Ovary (tissue), 10 donors: ENCODE measurements at places on chromosomes 16 and 17. TPM values are rescaled to one million over a fixed set of nuclear protein-coding genes. Genes with fewer than 3 reads are reported as not detected.
A peak's percentile ranks its signal among the peaks of the same experiment; 100 is the strongest.

DNA sequence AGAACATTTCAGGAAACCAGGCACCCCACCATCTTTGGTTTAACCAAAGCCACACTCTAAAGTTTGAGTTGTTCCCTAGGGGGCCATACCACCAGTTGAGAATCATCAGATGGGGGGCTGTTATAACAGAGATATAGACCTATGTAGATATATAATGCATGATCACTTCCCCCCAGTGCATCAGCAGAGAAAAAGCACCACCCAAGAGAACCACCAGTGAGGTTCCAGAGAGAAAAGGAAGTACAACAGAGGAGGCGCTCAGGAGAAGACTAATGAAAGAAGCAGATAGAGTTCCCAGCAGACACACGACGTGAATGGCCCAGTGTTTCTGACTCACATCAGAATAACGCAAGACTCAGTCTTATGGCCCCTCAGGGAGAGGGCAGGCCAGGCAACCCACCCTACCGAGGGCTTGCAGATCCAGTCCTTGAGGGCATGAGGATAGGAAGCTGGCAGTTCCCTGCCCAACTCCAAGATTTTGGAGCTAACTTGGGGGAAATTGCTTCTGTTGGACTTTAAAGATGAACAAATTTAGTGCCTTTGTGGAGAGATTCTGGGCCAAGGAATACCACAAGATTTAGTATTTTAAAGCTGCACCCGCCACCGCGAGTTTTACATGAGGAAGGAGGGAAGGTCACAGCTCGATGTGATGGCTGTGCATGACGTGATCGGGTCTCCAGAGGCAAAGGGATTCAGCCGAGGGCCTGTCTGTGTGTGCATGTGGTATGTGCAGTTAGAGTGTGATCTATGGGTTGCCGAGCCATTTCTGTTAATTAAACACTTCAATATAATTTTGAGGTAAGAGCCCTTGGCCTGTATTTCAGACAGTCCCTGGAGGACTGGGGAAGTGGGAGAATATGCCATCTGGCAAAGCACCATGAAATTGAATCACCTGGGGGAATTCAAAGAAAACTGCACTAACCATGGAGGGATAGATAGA is 53.1 kb downstream of the AIPL1 start:
- no peaks in the 10 kb centered on the region for H3K4me1 ChIP-seq
- no peak for DNase-seq
- H3K36me3 ChIP-seq, result no peaks in the 10 kb centered on the region
- no peaks in the 10 kb centered on the region for H3K27me3 ChIP-seq
- no peak overlapping the region for H3K27ac ChIP-seq

GRCh38 chr16:87383505-87384161 is at the start of gene FBXO31:
TSS of gene FBXO31 (minus strand) at chr16:87383776. CDS start at chr16:87383744, 32 bp downstream.
- H3K27me3 ChIP-seq, result no peaks in the 10 kb centered on the region
- peak; percentile 93 for DNase-seq
- H3K36me3 ChIP-seq, result no peaks in the 10 kb centered on the region
- H3K4me3 ChIP-seq, result peak within 1 kb of the TSS; percentile 66
- peaks cover 14% of the 10 kb centered on the region for H3K4me1 ChIP-seq

- H3K36me3 ChIP-seq, result no peaks in the 10 kb centered on the region
- H3K4me1 ChIP-seq, result no peaks in the 10 kb centered on the region
- H3K27ac ChIP-seq, result no peak overlapping the region
- no peak for DNase-seq
Observed at GRCh38 chr16:80883159-80883642, 78.8 kb upstream of the CDYL2 start.

DNA sequence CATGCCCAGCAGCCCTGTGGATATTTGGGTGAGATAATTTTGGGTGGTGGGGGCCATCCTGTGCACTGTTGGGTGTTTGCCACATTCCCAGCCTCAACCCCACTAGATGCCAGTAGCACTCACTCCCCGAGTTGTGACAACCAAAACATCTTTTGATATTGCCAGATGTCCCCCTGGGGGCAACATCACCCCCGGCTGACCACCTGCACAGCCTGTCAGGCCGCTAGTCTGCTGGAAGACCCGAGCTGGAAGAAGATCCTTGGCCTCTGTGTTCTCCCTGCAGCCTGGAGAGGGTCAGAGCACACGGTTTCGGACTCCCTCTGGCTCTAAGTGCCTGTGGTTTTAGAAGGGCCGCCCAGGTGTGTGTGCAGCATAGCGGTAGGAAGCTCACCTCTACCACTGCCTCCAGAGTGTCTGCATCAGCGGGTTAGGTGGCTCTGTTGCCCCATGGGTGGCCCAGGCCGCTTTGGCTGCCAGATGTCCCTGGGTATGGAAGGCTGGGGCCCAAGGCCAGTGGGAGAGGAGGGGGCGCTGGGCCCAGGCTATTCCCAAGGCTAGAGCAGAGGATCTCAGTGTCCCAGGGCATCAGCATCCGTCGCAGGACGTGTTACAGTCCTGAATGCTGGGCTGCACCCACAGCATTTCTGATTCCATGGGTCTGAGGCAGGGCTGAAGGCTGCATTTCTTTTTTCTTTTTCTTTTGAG is 195.8 kb upstream of the GSE1 start:
- no peaks in the 10 kb centered on the region for H3K4me1 ChIP-seq
- H3K27me3 ChIP-seq, result no peaks in the 10 kb centered on the region
- no peak overlapping the region for H3K4me3 ChIP-seq

- DNase-seq, result no peak
- peaks cover 5% of the 10 kb centered on the region for H3K4me1 ChIP-seq
- H3K4me3 ChIP-seq, result peak overlapping the region; percentile 40
- H3K27ac ChIP-seq, result no peak overlapping the region
- no peaks in the 10 kb centered on the region for H3K27me3 ChIP-seq
Observed at GRCh38 chr16:19168371-19169081, 486 bp downstream of the SYT17 start.

- H3K27me3 ChIP-seq, result no peaks in the 10 kb centered on the region
- H3K27ac ChIP-seq, result no peak overlapping the region
- H3K4me1 ChIP-seq, result peaks cover 20% of the 10 kb centered on the region
- no peaks in the 10 kb centered on the region for H3K36me3 ChIP-seq
- no peak overlapping the region for H3K4me3 ChIP-seq
Observed at GRCh38 chr16:49021136-49021535, 260.5 kb downstream of the CBLN1 start.

DNA sequence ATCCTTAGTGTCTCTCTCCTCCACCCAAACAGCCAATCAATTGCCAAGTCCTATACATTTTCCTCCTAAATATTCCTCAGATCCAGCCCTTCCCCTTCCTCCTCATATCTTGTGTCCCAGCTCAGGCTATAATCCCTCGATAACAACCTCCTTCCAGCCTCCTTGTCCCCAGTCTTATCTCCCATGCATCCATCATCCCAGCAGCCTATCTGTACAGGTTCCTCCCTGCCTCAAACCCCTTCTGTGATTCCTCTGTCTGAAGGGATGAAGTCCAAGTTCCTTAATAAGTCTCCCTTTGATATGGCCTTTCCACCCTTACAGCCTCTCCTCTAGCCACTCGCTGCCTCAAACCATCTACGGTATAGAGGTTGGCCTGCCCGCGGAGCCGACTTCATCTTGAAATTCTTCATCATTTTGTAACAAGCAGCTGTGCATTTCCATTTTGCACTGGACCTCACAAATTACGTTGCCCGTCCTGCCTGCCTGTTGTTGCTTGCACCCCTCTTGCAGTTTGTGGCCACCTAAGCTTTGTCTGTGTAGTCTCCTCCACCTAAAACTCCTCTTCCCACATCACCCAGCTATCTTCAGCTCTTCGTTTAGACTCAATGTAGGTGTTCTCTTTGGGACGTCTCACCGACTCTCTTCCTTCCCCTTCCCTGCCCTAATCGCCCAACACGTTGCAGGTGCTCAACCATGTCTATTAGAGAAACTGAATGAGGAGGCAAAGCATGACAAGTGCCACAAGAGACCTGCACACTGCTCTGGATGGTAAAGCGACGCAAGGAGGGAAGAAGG is 786 bp upstream of the CDK5RAP3 start:
- H3K4me1 ChIP-seq, result peaks cover 14% of the 10 kb centered on the region
- no peak overlapping the region for H3K27ac ChIP-seq

CRK gene
- 43.3 TPM for total RNA-seq

DNA sequence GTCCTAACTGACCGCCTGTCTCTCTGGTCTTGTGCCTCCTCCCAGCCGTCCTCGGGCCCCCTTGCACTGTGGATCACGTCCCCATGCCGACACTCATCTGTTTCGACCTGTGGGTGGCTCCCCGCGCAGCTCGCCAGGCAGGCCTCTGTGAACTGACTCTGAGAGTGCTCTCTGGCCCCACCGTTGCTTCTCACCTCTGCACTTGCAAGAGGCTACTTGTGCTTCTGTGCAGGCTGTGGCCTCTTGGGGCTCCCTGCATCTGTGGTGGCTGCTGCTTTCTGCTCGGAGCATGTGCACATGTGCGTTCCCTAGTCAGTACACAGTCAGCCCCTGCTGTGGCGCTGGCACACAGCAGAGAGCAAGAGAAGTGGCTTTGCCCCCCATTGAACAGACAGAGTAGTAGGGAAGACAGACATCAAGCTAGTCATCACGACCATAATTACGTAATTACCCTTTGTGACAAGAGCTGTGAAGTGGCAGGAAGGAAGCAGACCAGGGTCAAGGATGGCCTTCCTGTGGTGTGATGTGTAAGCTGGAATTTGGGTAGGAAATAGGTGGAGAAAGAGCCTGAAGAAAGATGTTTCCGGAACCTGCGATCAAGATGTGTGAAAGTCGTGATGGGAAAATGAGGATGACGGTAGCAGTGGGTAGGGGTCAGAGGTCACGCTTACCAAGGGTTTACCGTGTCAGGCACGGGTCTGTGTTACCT is 256.0 kb upstream of the CACNG5 start:
- H3K27me3 ChIP-seq, result no peaks in the 10 kb centered on the region
- peak overlapping the region; percentile 27 for H3K27ac ChIP-seq
- peaks cover 18% of the 10 kb centered on the region for H3K4me1 ChIP-seq
- no peaks in the 10 kb centered on the region for H3K36me3 ChIP-seq
- no peak overlapping the region for H3K4me3 ChIP-seq

MT1F gene
- 76.3 TPM for total RNA-seq

DNA sequence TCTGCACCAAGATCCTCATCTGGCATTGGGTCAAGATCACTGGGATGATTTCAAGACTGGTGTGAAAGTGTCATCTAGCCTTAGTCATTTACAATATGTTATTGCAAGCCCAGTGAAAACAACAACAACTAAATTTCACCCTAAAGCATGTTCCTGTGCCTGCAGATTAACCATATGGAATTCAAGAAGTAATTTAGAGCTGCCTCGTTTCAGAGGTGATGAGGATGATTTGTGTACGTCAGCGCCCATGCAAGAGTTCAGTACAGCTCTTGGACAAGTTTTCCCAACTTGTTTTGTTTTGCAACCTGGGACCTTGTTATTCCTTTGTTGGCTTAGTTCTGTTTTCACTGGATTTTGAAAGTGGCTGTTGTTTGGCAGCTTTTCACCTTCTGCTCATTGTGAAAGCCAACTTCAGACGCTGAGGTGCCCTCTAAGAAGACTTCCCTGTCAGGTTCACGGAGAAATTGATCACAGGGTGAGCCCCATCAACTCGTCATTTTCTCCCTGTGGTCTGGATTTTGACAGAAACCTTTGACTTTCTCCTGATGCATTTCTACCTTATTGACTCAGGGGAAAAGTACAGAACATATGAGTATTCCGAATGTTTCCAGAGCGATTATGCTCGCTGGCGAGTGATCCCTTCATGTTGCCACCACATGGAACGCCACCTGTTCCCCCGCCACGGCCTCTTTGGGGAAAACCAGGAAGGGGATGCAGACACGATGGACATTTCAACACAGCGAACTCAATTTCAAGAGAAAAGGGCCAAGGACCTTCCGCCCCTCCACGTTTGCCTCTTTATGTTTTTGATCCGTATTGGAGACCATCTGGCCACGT is 85.6 kb downstream of the FOXL1 start:
- no peaks in the 10 kb centered on the region for H3K27me3 ChIP-seq
- H3K36me3 ChIP-seq, result no peaks in the 10 kb centered on the region
- no peak overlapping the region for H3K27ac ChIP-seq
- H3K4me3 ChIP-seq, result no peak overlapping the region

LRRC37A gene
- total RNA-seq, result 2.2 TPM

CAMKK1 gene
- 7.1 TPM for total RNA-seq

- DNase-seq, result no peak
- H3K27me3 ChIP-seq, result no peaks in the 10 kb centered on the region
- H3K4me3 ChIP-seq, result peak overlapping the region; percentile 98
- peaks cover 6% of the 10 kb centered on the region for H3K4me1 ChIP-seq
Observed at GRCh38 chr17:62064029-62064790, 868 bp downstream of the MED13 start.

DNA sequence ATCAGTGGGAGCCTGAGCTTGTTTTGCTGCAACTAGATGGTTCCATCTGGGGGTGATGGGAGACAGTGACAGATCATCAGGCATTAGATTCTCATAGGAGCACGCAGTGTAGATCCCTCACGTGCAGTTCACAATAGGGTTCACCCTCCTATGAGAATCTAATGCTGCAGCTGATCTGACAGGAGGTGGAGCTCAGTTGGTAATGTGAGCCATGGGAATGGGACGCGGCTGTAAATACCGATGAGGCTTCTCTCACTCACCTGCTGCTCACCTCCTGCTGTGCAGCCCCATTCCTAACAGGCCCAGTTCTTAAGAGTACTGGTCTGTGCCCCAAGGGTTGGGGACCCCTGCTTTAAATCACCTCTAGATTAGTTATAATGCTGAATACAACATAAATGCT is 137.5 kb upstream of the PLEKHM1 start:
- H3K27me3 ChIP-seq, result no peaks in the 10 kb centered on the region
- no peak overlapping the region for H3K4me3 ChIP-seq
- no peak for DNase-seq
- no peak overlapping the region for H3K27ac ChIP-seq
